ENCODE measurements at places on chromosomes 11 and 22.

DNA sequence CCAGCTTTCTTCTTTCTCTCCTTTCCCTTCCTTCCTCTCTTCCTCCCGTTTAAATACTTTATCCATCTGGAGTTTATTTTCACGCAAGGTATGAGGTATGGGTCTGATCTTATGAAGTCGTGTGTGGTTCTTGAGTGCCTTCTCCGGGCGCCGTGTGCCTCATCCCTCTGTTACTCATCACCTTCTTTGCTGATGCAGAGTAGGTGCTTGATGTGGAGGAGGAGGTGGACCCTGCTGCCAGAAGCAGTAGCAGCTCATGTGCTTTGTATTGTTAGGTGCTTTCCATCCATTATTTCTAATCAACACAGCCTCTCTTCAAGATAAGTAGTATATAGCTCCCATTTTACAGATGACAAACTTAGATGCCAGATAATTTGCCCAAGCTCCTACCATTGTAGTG, 47.0 kb downstream of the TNRC6B start:
- DNase-seq = no peak

- no peak for DNase-seq
Measured at GRCh38 chr22:21760640-21761039, 25.0 kb upstream of the YPEL1 start.

- DNase-seq = no peak
Measured at GRCh38 chr11:98955551-98955950, 65.2 kb upstream of the CNTN5 start.

DNA sequence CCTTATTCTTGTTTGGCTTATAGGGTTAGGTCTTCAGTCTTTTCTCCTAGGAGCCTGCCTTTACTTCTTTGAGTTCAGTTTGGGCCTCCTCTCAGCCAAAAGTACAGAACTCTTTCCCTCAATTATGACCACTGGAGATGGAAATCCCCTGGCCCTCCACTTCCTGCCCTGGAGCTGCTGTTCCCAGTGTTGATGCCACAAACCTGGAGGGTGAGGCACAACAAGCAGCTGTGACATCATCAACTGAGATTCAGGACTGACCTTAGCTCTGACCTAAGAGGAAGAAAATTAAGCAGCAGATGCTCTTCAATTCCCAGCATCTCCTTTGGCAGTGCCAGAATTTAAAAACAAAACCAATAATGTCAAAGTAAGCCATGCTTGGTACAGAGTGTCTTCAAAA, 3.0 kb downstream of the ABTB2 start:
- no peak for DNase-seq

DNA sequence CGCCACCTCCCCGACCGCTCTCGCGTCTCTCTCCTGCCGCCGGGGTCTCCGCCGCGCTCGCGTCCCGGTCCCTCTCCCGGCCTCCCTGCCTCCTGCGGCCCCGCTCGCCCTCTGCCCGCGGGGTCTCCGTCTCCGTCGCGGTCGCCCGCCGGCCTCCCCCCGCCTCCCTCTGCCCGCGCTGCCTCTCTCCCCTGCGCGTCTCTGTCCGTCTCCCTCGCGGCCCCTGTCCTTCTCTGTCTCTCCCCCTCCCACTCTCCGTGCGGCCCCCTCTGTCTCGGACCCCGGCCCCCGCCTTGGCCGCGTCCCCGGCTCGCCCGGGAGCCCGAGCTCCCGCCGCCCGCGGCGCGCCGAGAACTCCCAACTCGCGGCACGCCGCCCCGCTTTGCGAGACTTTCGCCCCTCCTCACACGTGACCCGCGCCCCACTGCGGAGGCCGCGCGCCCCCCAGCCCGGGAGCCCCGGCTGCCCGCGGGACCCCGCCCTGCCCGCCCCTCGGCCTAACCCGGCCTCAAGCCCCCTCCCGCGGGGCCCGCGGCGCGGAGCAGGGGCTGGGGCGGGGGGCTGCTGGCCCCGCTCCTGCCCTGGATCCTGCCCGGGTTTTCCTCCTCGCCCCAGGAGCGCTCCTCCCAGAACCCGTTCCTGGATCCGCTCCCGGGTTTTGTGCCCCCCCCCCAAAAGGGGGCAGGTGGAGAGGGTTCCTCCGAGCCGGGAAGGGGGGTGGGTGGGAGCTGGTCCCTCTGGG, 702 bp upstream of the KCNJ4 start:
- DNase-seq = no peak

- no peak for DNase-seq
Measured at GRCh38 chr11:119943298-119943655, 194.6 kb downstream of the TRIM29 start.

GRCh38 chr11:110720431-110721275, 8.4 kb upstream of the ARHGAP20 start:
- no peak for DNase-seq

- no peak for DNase-seq
Measured at GRCh38 chr11:95520369-95521132, 269.0 kb downstream of the FAM76B start.

GRCh38 chr11:60914633-60915247, 782 bp downstream of the TMEM109 start:
- DNase-seq = peak; percentile 46

GRCh38 chr11:75639762-75640181, 29.1 kb downstream of the MAP6 start:
- DNase-seq = no peak

GRCh38 chr11:110429731-110430266, at the start of gene FDX1:
Gene FDX1, plus strand, starts transcription at chr11:110429948. Its CDS starts 173 bp downstream, at chr11:110430121.
- DNase-seq = peak; percentile 85

- DNase-seq = no peak
Measured at GRCh38 chr11:78216021-78216420, 27.3 kb downstream of the USP35 start.

DNA sequence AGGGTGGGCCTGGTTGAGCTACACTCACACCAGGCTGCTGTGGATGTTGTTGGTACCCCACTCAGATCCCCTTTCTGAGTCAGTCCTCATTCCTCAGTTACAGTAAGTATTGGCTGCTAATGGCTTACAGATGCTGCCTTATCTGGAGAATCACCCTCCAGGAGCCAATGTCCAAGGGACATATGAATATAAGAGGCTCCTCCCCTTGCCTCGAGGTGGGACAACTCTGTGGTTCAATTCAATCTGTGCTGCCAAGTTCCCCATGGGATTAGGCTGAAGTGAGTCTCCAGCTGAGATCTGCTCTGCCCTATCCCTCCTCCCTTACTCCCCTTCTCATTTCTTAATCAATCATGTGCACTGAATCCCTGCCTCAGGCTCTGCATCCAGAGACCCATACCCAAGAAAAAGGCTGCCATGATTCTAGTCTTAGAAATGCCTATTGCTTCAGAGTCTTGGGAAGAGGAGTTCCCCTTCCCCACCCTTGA, 168.8 kb upstream of the SYT13 start:
- DNase-seq = no peak
